ENCODE measurements at places on chromosomes 3 and 15.
A peak's percentile ranks its signal among the peaks of the same experiment; 100 is the strongest.

- no peak for DNase-seq
Observed at GRCh38 chr15:97692301-97693015, 268.0 kb upstream of the ARRDC4 start.

DNA sequence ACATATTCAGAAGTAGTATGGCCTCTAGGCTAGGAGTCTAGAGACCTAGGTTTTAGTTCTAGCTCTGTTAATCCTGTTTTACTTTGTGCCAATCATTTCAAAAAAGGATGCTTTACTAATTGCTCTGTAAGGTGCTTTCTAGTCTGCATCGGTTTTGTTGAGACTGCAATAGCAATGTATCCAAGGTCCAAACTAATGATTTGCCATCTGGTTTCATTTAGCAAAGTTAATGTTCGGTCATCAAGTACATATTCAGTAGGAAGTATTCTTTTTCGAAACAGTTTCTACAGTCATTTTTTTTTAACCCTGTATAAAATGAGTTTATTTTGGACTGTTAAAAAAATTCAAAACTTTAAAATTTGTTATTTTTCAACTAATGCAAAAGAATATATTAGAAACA lies 2.0 kb upstream of the GALK2 start:
- DNase-seq: no peak

GRCh38 chr3:45026957-45027356 lies 854 bp downstream of the CLEC3B start:
- DNase-seq: no peak

DNA sequence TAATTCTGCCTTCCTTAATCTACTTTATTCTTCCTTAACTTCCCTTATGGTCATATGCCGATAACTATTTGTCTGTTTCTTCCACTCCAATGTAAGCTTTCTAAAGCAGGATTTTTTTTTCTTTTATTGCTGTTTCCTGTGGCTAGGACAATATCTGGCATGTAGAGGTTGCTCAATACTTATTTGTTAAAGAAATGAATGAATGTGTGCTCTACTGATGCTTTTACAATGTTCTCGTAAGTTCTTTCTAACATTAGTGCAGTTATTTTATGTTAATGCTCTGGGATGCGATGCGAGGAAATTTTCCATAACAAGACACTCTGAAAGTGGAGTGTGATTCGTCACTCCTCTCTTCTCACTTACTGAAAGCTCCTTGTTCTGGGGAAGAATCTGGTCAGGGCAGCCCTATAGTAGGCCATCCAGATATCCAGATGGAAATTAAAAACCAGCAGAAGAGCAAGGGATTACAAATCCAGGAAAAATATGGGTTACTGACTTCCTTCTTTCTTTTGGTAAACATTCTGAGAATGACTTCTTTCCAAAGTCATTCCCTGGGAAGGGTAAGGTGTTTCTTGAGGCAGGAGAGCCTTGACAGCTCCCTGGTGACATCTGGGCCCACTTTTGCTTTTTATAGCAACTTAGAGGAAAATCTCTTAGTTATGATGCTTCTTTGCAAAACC lies 420.4 kb downstream of the PDCD6IP start:
- DNase-seq: no peak

DNA sequence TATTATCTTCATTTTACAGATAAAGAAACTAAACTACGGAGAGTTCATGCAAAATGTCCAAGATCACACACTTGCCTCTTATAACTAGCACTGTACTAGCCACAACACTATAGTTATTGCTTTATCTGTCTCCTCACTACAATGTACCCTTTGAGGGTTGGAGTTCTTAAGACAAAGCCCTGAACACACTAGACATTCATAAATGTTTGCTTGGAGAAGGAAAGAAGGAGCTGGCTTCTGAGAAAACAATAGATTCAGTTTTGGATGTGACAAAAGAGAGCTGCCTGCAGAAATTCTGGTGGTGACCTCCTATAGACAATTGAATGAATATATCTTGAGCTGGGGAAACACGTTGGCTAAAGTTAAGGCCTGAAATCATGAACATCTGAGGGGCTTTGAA lies 169.9 kb upstream of the ARHGEF26 start:
- DNase-seq: no peak

GRCh38 chr15:62769604-62770003 lies 272.9 kb upstream of the TPM1 start:
- no peak for DNase-seq

DNA sequence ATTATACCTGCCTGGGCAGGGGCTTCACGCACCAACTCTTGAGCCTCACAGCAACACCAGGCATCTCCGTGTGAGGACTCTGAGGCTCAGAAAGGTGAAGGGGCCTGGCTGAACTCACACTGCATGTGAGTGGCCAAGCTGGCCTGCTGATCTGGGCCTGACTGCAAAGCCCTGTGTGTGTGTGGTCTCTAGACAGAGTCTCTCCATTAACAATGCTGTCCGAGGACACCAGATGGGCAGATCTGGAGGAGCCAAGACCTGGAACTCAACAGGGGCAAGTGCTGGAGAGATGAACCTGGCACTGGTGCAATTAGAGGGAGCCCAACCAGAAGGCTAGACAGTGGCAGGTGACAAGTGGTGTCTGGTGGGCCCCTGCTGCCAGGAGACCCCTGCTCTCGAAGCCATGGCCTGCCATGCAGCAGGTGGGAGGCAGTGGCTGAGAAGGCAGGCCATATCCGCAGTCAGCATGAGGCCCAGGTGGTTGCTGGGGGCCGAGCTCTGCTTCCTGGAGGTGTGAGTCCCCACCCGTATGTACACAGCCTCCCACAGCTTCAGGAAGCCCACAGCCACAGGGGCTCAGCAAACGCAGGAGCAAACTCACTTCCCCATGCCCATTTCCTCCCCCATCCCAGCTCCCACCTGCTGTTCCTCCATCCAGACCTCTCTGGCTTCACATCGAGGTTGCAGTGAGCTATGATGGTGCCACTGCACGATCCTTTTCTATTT lies 39.0 kb downstream of the CYP11A1 start:
- DNase-seq: no peak

- no peak for DNase-seq
Observed at GRCh38 chr15:28983432-28984311, 97.9 kb downstream of the APBA2 start.

DNA sequence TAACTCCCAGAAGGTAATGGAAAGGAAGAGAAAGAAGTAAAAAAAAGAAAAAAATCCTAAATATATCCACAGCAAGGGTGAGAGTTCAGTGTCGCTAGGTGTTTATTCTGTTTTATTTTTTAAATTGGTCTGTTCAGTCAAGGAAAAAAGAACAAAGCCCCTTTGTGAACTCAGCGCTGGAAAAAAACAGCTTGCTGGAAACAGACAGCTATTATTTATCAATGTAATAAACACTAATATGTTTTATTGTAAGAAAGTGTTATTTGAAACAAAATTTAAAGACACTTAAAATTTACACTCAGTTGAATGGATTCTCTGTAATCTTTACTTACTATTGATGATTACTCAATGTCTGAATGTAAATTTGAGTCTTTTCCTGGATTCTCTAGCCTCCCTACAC lies 32.3 kb upstream of the LEKR1 start:
- DNase-seq: no peak

DNA sequence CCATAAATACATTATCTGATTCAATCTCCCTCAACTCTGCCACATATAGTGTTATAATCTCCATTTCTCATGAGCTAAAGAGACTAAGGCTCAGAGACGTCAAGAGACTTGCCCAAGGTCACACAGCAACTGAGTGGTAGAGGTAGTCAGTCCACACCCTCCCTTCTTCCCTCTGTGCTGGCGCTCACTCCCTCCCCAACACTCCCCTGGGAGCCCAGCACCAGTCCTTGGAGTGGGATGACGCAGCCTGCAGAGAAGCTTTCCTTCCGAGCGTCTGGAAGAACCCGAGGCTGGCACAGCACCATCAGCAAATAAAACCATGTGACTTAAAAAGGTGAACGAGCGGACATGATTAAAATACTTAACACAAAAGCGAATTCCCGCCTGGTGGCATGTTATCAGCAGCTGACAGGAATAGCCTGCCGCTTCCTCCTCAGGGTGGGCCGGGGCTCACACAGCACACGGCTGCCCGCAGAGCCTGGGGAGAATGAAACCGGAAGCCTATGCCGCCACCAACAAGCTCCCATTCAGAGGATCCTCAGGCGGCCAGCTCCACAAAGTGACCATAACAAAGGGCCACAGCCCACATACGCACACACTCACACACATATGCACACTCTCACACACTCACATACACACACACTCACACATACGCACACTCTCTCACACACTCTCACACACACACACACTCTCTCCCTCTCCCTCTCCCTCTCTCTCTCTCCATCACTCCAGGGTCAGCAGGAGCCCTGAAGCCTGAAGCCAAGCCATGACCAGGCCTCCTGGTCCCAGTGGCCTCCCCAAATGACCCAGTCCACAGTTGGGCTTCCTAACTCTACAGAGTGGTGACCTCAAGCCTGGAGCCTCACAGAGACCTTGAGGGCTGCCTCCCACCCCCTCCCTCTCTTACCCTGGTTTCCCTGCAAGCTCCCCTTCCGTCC lies 120.5 kb downstream of the XXYLT1 start:
- peak; percentile 14 for DNase-seq

- DNase-seq: no peak
Observed at GRCh38 chr15:68197661-68198437, 7.3 kb downstream of the CALML4 start.

- DNase-seq: no peak
Observed at GRCh38 chr3:27213450-27213849, 155.7 kb downstream of the NEK10 start.

GRCh38 chr3:140338916-140339315 lies 338.9 kb upstream of the TRIM42 start:
- DNase-seq: no peak

- no peak for DNase-seq
Observed at GRCh38 chr3:120077731-120078130, 16.5 kb downstream of the GSK3B start.

DNA sequence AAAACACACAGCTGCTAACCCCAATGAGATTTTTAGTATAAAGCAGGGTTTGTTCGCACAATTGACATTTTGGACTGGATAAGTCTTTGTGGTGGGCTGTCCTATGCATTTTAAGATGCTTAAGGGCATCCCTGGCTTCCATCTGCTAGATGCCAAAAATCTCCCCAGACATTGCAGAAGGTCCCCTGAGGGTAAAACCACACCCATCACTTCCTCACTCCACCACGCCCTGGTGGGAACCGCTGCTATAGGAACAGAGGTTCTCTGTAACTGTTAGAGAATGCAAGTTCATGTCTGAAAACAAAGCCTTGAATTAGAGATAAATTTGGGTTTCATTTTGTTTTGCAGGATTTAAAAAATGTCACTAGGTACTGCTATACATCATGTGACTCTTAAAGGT lies 67.7 kb downstream of the ARHGEF26 start:
- DNase-seq: no peak

DNA sequence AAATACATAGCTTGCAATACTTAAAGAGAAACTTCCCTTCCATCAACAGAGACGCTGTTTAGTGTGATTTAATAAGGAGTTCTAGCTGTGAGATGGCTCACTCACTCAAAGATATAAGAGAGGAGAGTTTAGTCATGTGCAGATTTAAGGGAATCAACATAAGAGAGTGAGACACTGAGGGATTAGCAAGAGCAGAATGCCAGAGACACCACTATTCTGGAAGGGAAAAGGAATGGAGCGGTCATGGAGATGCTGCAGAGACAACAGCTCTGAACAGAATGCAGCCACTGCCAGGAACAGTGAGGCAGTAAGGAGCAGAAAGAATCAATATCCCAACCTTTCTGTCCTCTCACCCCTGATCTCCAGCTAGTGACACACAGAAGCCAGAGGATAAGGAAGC lies 248.8 kb downstream of the MBNL1 start:
- no peak for DNase-seq

DNA sequence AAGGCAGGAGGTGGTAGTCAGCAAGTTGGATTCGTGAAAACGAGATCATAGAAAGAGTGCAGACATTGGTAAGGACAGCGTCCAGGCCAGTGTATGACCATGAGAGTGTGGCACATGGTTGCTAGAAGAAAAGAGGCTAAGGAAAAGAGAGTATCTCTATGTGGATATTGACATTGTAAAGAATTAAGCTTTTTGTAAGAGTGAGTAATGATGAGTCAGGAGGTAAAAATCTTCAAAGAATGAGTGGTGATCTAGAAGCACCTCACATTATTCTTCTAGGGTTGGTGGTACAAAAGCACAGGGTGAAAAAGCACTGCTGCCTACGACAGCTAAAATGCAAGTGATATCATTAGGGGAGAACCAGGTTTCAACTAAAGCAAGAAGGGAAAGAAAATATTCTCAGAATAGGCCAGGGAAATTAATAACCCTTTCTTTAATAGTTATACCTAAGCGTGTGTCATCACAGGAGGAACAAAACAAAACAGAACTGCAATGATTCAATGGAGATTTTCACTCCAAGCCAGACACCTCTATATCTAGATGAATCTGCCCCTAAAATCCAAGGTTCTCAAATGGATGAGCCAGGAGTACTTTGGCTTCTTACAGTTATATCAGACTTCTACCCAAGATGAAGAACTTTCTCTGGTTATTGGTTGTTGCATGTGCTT lies 884.7 kb downstream of the NAALADL2 start:
- DNase-seq: no peak

GRCh38 chr15:91891788-91892345 lies 38.4 kb downstream of the SLCO3A1 start:
- no peak for DNase-seq

DNA sequence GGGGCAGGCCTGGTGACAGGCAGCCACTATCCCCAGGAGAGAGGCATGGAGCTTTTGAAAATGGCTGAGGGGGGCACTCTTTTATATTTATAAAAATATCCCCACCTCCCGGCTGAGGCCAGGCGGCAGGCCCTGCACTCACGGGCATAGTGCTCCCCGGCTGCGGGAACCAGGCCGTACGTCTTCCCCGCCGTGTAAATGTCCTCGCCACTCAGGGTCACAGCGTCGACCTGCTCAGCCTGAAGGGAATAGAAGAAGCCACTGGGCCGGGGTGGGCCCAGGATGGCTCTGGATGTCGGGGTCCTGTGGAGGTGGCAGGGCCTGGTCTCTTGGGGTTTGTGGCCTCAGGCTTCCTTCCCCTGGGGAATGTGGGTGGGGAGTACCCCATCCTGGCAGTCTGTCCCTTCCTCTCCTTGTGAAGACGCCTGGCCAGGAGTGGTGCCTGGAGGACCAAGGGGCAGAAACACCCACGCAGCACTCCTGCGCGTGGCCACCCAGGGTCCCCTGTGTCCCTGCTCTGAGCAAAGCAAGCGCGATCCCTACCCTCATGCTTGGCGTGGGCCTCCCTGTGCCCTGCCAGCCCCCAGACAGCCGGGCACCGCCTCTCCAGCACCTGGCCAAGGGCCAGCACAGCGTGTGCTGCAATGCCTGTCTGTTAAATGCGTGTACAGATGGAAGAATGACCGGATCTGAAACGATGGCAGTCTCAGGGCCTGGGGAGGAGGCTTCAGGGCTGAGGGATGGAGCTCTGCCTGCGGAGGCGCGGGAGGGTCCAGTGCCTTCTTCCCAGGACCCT lies 18.9 kb downstream of the MELTF start:
- DNase-seq: no peak

DNA sequence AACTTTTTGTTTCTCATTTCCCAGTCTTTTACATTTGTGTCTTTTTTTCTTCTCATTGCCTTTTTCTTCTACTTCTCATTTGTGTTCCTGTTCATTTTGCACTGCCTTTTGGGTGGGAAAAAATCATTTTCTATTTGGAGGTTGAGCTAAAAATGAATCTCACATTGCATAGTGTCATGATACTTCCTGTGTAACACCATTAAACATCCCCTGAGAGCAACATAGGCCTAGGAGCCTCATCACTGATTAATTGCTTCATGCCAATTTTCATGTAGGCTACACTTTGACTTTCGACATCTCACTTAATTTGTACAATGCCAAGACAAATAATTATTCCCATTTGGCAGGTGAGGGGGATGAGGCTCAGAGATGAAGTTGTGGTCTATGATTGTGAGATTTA lies 279.2 kb downstream of the EDEM1 start:
- no peak for DNase-seq

- no peak for DNase-seq
Observed at GRCh38 chr3:67033079-67033478, 35.0 kb downstream of the KBTBD8 start.
